ENCODE measurements at places on chromosomes 2 and 18.

GRCh38 chr2:23636426-23636825, 251.4 kb downstream of the KLHL29 start:
- peak; percentile 37 for DNase-seq

- no peak for DNase-seq
Measured at GRCh38 chr2:69089998-69090397, 77.0 kb downstream of the ANTXR1 start.

DNA sequence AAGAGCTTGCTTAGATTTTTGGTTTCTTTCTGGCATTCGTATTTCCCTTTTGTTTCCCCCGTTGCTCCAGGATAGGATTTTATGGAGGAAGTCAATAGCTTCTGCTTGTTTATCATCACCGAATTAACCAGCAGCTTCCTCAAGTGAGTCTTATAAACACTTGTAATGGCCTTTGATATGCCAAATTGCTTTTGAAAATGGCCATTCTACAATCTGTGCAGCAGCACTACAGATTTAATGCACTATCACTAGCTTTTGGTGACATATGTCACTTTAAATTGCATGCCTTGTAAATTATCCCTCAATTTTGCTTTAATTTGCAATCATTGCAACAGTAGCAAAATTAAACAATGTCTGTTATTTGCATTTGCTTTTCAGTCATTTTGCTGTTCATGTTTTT, 774.7 kb downstream of the METTL4 start:
- DNase-seq, result no peak

GRCh38 chr2:177042311-177042710, 170.3 kb upstream of the HNRNPA3 start:
- no peak for DNase-seq

- no peak for DNase-seq
Measured at GRCh38 chr2:143899987-143900386, 619.9 kb downstream of the ZEB2 start.

GRCh38 chr2:187263675-187264560, 184.1 kb downstream of the CALCRL start:
- no peak for DNase-seq

- DNase-seq, result peak; percentile 71
Measured at GRCh38 chr2:141557329-141558095, 573.3 kb downstream of the LRP1B start.

DNA sequence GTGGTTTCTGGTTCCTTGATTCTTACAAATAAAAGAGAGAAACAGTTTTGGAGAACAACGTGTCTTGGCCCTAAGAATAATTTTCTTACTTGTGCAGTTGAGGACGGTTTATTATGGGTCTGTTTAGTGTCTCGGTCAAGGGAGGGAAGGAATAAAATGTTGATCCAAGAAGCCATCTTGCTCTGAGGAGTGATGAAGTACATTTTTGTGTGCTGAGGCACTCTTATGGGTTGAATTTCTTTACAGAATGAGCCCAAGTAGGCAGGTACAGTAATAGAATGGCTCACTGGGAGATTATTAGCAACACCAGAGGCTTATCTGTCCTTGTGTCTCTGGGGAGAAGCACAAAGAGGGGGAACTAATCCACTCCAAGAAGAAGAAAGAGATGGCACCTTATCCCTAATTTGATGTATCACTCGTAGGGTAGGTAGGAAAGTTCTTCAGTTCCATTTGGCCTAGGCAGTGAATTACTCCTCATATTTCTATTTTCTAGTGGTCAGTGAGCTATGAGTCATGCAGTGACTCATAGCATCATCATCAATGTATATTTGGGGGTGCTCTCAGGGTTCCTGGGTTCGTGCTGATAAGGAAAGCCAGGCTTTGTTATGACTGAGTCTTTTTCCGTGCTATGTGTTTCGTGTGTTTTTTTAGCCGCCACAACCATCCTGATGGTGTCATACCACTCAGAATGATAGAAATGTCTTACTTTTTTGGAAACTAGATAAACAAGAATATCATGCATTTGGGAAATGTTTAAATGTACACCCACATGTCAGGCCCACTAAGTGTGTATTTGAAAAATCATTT, 250.1 kb upstream of the CTAGE1 start:
- peak; percentile 97 for DNase-seq

DNA sequence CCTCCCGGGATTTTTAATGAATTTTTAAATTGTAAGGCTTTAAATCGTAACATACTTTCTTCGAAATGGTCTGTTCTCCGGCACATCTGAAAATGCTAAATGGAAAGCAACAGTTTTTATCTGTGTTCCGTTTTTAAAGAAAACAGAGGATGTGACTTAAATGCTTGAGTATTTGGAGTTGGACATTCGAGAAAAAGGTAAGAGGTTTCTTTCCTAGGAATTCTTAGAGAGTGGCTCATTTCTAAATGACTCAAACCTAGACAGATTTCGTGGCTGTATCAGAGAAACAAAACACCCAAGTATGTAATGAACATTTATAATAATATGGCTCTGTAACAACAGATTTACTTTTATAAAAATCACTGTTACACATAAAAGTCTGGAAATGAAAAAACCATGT, 177.6 kb upstream of the CCDC68 start:
- peak; percentile 66 for DNase-seq

DNA sequence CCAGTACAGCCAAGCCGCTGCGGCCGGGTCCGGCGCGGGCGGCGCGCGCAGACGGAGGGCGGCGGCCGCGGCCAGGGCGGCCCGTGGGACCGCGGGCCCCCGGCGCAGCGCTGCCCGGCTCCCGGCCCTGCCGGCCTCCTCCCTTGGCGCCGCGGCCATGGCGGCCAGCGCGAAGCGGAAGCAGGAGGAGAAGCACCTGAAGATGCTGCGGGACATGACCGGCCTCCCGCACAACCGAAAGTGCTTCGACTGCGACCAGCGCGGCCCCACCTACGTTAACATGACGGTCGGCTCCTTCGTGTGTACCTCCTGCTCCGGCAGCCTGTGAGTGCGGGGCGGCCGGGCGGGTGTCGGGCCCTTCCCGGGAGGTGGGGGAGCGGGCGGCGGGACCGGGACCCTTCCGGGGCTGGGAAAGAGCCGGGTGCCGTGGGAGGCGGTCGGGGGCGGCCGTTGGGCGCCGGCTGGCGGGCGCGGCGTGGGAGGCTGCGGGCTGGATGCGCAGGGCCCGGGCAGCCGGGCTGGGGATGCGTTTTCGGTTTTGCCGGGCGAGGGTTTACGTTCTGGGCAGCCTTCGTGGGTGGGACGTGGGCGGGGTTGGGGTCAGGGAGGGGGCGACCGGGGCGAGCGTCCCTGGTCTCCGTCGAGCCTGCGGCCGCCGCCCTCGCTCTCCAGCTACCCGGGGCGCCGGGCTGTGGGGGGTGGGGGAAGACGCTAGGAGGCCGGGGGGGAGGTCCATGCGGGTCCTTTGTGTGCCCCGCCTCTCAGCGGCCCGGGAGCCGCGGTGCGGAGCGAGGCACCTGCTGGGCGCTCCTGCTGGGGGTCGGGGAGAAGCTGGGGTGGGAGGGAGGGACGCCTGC, 537 bp downstream of the AGFG1 start:
- DNase-seq, result peak; percentile 32

- DNase-seq, result no peak
Measured at GRCh38 chr18:7890075-7890474, 323.0 kb downstream of the PTPRM start.

DNA sequence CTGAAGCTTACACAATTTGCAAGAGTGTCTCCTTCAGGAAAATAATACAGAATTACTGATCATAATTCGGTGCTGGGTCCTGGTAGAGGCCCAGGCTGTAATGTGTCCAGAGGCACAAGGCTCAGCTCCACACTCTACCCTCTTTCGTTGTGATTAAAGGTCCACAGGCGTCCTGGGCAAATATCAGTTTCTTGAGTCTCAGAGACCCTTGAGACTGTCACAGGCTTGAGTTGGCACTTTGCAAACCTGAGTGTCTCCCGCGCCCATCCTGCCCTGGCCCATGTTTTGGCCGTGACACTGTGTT, 46.9 kb upstream of the SMAD7 start:
- no peak for DNase-seq

DNA sequence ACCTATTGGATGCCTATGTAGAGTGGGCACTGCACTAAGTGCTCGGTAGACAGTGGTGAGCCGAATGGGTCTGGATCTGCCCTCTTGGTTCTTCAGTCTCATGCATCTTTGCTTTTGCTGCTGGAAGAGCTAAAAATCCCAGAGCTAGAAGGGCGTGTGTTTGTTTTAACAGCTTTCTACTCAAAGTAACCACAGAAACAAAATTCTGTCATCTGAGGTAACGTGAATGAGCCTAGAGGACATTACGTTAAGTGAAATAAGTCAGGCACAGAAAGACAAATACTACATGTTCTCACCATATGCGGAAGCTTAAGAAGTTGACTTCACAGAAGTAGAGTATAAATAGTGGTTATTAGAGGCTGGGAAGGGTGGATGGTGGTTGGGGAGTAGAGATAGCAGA, 119.8 kb downstream of the PLB1 start:
- no peak for DNase-seq

DNA sequence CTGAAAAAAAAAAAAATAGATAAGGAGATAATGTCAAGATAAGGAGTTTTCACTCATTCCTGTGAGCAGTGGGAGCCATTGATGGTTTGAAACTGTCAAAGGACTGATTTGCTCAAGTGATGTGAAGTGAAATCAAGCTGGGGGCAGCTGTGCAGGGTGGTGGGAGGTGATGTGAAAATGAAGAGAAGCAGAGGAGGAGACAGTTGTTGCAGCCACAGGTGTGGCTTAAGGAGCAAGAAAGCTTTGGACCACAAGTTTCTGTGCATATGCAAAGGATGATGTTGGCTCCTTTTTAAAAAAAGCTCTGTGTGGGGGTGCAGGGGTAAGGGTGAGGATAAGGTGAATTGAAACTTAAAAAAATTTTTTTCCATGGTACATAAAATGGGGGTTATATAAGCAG, 8.3 kb downstream of the EFR3B start:
- DNase-seq, result no peak

DNA sequence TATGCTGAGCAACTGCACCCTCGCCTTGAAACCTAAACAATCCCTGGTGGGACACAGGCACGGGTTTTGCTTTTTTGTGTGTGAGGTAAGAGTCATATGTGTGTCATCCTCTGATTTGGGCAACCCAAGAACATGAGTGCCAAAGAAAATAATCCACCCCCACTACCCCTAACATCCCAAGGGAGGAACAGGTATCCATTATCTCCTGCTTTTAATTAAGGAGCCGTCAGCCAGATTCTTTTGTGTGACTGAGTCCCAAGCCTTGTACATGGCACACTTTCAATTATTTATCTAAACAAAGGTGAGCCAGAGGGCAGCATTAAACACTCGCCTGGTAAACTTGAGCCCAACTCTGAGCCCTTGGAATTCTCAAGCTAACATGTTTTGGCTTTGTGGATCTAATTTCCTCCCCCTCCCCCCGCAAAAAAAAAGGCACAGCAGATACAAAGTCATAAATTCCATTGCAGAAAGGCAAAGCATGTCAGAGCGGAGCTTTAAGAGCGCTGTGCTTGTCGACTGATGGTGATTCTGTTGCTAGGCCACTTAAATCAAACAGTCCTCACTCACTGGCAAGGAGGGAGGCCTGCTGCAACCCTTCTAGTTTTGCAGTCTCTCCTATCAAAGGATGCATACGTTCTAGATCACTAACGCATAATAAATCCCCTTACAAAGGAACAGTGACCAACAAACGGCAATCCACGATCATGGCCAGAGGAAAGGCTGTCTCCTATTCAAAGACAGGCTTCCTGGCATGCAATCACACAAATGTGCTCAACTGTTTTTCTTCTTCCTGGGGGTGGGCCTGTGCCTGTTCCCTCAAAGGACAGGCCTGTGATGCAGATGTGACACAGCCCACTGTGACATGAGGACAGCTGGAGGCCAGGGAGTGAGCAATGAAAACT, 143.5 kb upstream of the LMAN1 start:
- DNase-seq, result peak; percentile 88

DNA sequence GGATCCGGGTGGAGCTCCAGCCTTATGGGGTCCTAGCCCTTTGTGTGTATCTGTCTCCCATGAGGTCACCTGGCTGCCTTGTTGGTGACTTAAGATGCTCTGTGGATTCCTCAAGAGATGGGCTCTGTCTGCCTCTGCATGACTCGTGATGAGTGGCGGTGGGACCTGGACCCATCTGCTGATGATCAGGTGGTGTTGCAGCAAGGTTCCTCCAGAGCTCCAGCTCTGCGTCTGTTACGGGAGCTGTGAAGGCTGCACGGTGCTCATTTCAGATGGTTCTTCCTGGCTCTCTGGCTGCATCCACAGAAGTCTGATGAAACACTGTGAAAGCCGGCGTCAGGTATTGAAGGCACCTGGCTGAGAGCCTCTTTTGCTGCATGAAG, 2.4 kb downstream of the AGAP1 start:
- peak; percentile 38 for DNase-seq

- DNase-seq, result peak; percentile 78
Measured at GRCh38 chr2:145096582-145096981, 576.7 kb upstream of the ZEB2 start.

DNA sequence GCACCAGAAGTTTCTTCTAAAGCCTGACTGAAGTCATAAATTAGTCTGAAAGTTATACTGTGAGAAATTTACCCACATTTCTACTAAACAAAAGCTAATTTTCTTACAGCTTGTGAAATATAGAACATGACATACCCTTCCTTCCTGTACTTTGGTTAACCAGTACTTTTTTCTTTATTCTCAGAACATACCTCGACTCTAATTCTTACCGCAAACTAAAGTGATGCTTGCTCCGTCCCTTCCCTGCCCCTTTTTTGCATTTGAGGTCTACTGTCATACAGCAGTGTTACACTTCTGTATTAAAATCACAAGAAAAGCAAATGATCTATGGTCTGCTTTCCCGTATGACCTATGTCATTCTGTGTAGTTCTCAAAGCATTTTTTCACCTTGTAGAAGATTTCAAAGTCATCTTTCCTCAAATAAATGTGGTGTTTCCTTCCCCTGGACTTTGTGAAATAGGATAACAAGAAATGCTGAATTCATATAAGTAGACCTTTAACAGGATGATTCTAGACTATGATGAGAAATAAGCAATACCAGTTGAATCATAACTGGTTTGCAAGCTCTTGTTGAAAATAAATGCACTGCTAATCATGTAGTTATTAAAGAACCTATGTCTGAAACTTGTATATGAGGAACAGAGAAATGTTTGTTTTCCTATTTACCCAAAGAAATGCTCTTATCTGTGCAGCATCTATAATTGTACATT, 30.4 kb downstream of the CYTIP start:
- no peak for DNase-seq

GRCh38 chr2:77566131-77566530, 44.0 kb upstream of the LRRTM4 start:
- DNase-seq, result no peak

- no peak for DNase-seq
Measured at GRCh38 chr2:105126336-105126735, 88.5 kb downstream of the MRPS9 start.

DNA sequence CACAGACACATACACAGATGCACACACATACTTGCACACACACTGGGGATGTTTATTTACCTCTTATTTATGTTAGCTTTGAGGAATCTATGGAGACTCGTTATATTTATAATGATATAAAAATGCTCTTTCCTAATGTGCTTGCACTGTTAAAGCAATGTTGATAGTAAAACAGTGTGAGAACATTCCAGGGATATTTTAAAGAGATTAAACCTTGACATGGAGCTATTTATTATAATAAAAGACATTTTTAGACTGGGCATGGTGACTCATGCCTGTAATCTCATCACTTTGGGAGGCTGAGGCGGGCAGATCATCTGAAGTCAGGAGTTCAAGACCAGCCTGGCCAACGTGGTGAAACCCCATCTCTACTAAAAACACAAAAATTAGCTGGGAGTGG, 557.3 kb upstream of the ZNF804A start:
- peak; percentile 19 for DNase-seq
